Mammary microvascular endothelial cell (primary cell): ENCODE measurements at places on chromosomes 11 and 22. TPM values are rescaled to one million over a fixed set of nuclear protein-coding genes. Genes with fewer than 3 reads are reported as not detected.

The OPCML gene
- not detected in 2 replicates for total RNA-seq

The TMEM126A gene
- 48.5 and 64.0 TPM in 2 replicates for total RNA-seq

The MICAL2 gene
- total RNA-seq: 104 and 128 TPM in 2 replicates

The CACNA1I gene
- total RNA-seq: not detected in 2 replicates

The B3GAT1 gene
- not detected in 2 replicates for total RNA-seq

The SCT gene
- total RNA-seq: not detected in 2 replicates

The MS4A3 gene
- not detected in 2 replicates for total RNA-seq

The BDNF gene
- 1.0 and 1.1 TPM in 2 replicates for total RNA-seq

The IL17REL gene
- under 0.01 TPM in 1 of 2 replicates, not detected in the other for total RNA-seq

The OR10D3 gene
- not detected in 2 replicates for total RNA-seq

The C11orf52 gene
- total RNA-seq: 0.49 and 0.80 TPM in 2 replicates

The TYR gene
- not detected in 2 replicates for total RNA-seq

The TSSC4 gene
- total RNA-seq: 46.5 and 53.6 TPM in 2 replicates

The TLCD5 gene
- total RNA-seq: 5.1 and 7.7 TPM in 2 replicates

The TMEM132A gene
- total RNA-seq: 127 and 130 TPM in 2 replicates

The SOX10 gene
- total RNA-seq: not detected in 2 replicates

The ZP1 gene
- total RNA-seq: not detected in 2 replicates

The COMT gene
- total RNA-seq: 415 and 461 TPM in 2 replicates

The NCF4 gene
- total RNA-seq: not detected in 2 replicates

The C11orf21 gene
- total RNA-seq: not detected in 2 replicates

The LRP4 gene
- total RNA-seq: 0.05 and 0.13 TPM in 2 replicates

The PARVG gene
- total RNA-seq: 0.13 and 0.44 TPM in 2 replicates

The PSMC3 gene
- 220 and 250 TPM in 2 replicates for total RNA-seq

The NLRP14 gene
- total RNA-seq: not detected in 2 replicates

The GGTLC3 gene
- total RNA-seq: not detected in 2 replicates

The ZBTB16 gene
- 6.9 and 9.3 TPM in 2 replicates for total RNA-seq

The ARHGEF17 gene
- 24.0 and 27.3 TPM in 2 replicates for total RNA-seq

The DLG2 gene
- 0.20 TPM in 2 replicates for total RNA-seq

The RAB39A gene
- 0.60 TPM in 1 of 2 replicates, not detected in the other for total RNA-seq

The TTLL1 gene
- 4.7 and 10.7 TPM in 2 replicates for total RNA-seq

The VSTM5 gene
- not detected in 2 replicates for total RNA-seq

The TMPRSS6 gene
- not detected in 2 replicates for total RNA-seq

The TMEM191B gene
- 1.0 TPM in 1 of 2 replicates, not detected in the other for total RNA-seq

The SPI1 gene
- total RNA-seq: not detected in 2 replicates

The MRGPRE gene
- not detected in 2 replicates for total RNA-seq

The CHST1 gene
- total RNA-seq: 2.9 and 3.9 TPM in 2 replicates
